Hypothalamus (tissue), 51 donors: ENCODE measurements at places on chromosomes 2 and 18.

- no peak for DNase-seq
Measured at GRCh38 chr18:58235001-58235436, 191.0 kb downstream of the NEDD4L start.

- DNase-seq: no peak
Measured at GRCh38 chr2:120174963-120175581, 48.1 kb downstream of the TMEM185B start.

DNA sequence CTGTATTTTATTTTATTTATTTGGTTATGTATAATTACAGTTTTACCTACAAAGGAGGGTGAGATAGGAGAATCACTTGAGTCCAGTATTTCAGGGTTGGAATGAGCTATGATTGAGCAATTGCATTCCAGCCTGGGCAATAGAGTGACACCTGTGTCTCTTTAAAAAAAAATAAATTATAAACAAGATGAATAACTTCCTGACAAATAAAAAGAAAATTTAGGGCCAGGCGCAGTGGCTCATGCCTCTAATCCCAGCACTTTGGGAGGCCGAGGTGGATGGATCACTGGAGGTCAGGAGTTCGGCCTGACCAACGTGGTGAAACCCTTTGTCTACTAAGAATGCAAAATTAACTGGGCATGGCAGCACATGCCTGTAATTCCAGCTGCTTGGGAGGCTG lies 17.3 kb downstream of the MTA3 start:
- no peak for DNase-seq

GRCh38 chr2:104582471-104582870 lies 271.4 kb upstream of the POU3F3 start:
- no peak for DNase-seq

- peak; percentile 62 for DNase-seq
Measured at GRCh38 chr18:48161191-48161910, 230.9 kb upstream of the SMAD2 start.

DNA sequence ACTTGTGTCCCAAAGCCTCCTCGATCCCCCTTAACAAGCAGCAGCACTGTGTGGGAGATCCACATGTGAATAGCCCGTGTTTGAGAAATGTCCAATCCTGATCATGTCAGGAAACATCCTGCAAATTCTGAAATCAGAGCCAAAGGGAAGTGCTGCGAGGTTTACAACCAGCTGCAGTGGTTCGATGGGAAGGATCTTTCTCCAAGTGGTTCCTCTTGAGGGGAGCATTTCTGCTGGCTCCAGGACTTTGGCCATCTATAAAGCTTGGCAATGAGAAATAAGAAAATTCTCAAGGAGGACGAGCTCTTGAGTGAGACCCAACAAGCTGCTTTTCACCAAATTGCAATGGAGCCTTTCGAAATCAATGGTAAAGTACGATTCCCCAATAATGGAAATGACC lies at the start of gene MARCO:
Gene MARCO (plus strand): TSS at position 164 of the 400 bp plus-strand sequence. CDS start 107 bp downstream, at position 271.
- no peak for DNase-seq

- DNase-seq: no peak
Measured at GRCh38 chr18:74806700-74807416, 209.2 kb downstream of the ZNF407 start.

- peak; percentile 58 for DNase-seq
Measured at GRCh38 chr2:69724540-69725159, 17.3 kb upstream of the ANXA4 start.

DNA sequence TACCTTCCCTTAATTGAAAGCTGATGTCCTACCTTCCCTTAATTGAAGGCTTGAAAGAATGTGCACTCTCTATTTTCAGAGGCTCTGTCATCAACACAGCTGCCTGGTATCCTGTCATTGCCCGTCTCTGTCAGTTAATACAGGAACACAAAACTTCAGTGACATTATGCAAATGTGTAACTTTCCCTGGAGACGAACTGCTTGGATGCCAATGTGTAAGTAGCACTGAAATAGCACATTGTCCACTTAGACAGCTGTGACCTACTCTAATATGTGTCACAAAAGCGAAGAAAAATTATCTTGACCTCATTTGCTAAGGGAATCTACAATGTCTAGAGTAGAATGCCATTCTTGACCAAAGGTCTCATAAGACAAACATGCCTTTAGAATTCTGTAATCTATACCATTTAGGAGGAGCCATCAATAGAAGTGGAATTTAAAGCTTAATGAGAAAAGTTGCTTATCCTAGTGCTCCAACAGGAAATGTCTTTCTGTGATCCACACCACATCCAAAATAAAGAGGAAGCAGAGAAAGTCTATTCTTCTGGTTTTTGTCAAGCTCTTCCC lies 138.1 kb downstream of the BARD1 start:
- DNase-seq: no peak

DNA sequence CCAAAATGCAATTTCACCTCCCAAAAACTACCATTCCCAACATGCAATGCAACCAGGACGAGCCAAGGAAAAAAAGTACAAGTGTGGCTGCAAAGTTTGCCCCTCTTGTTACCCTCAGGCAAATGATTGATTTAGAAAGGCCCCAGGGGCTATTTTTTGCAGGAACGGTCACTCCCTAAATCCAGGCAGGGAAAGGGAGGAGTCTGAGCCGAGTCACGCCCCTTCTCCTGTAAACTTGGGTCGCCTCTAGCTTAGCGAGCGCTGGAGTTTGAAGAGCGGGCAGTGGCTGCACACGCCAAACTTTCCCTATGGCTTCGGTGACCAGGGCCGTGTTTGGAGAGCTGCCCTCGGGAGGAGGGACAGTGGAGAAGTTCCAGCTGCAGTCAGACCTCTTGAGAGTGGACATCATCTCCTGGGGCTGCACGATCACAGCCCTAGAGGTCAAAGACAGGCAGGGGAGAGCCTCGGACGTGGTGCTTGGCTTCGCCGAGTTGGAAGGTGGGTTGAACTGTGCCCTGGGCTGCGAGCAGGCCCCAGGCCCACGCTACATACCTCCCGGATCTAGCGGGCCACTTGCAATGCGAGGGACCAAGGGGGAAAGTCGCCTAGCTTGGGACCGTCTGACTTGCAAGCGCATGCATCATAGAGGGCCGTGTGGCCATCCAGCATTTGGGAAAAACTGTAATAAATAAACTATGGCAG lies at the start of gene GALM:
Gene GALM (plus strand): TSS at position 261 of the 702 bp plus-strand sequence. CDS start 48 bp downstream, at position 309.
- DNase-seq: peak; percentile 52

DNA sequence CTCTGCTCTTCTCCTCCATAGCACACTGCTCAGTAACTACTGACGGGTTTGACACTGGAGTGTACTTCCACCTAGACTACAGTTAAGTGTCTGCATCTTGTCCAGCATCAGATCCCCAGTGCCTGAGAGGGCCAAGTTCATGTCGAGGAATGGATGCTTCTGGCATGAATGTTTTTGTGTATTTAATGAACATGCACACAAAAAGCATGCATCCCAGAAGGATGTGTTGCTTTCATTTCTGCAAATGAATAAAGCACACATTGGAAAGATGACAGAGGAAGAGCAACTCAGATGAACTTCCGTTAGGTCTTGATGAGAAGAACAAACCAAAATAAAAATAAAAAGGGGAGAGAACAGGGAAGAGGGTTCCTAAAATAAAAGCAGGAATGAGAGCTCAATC lies 27.9 kb downstream of the C2orf49 start:
- no peak for DNase-seq

GRCh38 chr18:39841482-39842365 lies 2113.3 kb upstream of the PIK3C3 start:
- DNase-seq: peak; percentile 79

- DNase-seq: no peak
Measured at GRCh38 chr18:59021500-59021899, 118.2 kb upstream of the SEC11C start.

GRCh38 chr2:66534461-66534860 lies 99.5 kb downstream of the MEIS1 start:
- no peak for DNase-seq

- DNase-seq: no peak
Measured at GRCh38 chr18:36419188-36419899, 121.8 kb downstream of the FHOD3 start.

- DNase-seq: no peak
Measured at GRCh38 chr18:48475635-48476549, 62.9 kb upstream of the CTIF start.

- no peak for DNase-seq
Measured at GRCh38 chr2:190352668-190353536, 9.5 kb downstream of the INPP1 start.

GRCh38 chr2:165820296-165820695 lies 26.2 kb upstream of the GALNT3 start:
- no peak for DNase-seq
